ENCODE measurements at places on chromosomes 13 and 19.

- DNase-seq, result peak; percentile 55
Observed at GRCh38 chr19:18304208-18304457, 18.7 kb downstream of the LSM4 start.

- DNase-seq, result no peak
Observed at GRCh38 chr13:97798171-97798821, 155.2 kb upstream of the IPO5 start.

GRCh38 chr19:4456476-4456842, 1.1 kb downstream of the UBXN6 start:
- no peak for DNase-seq

GRCh38 chr13:74015137-74015536, 119.1 kb downstream of the KLF12 start:
- no peak for DNase-seq

DNA sequence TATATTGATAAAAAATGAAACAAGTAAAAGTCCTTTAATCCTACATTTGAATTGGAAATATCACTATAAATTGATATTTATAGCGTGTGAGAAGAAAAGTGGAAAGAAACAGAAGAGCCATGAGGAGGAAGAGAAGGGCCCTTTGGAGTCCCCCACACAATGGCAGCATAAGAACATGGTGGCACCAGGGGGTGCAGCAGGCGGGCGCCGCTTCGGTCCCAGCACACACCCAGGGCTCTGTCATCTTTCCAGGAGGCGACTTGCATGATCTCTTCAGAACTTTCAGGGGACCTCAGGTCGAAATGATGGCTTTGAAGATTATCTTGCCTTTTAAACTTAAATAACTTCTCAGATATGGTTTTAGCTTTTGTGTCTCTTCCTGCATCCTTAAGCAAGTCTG, 91.8 kb downstream of the TUBGCP3 start:
- no peak for DNase-seq

- DNase-seq, result no peak
Observed at GRCh38 chr19:29841209-29841558, 29.4 kb downstream of the CCNE1 start.

DNA sequence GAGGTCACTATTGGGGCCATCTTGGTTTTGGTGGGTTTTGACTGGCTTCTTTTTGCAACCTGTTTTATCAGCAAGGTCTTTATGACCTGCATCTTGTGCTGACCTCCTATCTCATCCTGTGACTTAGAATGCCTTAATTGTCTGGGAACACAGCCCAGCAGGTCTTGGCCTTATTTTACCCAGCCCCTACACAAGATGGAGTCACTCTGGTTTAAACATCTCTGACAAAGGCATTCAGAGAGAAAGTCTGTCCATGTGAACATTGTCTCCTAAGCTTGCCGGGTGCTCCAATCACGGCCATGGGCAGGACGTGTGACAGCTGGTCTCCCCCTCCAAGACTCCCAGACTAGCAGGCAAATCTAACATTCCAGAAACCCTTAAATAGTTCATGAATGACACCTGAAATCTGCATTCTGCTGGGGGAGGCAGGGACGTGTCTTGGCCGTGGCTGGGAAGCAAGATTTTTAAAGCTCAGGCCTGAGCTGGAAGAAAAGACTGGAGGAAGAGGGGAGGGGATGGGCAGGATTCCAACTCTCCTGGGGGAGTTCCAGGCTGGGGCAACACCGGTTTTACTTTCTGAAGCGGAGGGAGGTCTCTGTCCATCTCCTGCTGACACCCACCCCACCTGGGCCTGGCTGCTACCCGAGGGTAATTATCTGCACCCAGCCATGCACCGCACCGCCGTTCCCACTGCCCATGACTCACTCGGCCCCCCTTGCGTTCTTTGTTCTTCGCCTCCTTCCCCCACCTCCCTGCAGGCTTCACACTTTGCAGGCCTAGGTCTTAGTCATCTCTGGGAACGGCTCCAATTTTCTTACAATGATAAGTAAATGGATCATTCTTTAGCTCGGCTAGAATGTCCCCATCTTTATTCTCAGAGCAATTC, 11.6 kb upstream of the OR1M1 start:
- peak; percentile 44 for DNase-seq

- DNase-seq, result no peak
Observed at GRCh38 chr13:75151081-75151643, 330.8 kb downstream of the TBC1D4 start.

DNA sequence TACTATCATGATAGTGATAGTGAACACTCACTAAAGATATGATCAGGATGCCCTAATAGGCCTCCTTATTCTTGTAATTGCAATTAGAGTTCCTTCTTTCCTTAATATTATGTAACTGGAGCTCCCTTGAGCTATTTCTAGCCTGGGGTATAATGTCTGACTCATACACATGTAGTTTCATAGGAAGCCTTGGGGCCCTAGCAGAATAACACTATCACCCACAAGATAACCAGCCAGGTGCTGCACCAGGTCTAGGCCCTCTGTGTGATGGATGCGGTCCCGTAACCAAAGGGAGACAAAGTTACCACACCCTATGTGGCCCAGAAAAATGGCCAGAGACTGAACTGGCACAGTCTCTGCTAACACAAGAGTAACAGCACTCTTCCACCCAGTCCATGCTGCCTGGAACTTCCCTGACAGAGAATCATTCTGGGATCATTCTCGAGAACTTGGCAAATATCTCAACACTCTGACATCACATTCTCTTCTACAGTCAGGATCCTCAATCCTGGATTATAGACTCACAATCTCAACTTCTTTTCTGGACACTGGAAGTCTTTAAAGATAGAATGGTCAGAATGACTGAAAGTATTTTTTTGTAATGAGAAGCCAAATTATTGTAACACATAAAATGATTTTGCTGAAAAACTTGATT, 32.6 kb upstream of the IGFL4 start:
- no peak for DNase-seq

DNA sequence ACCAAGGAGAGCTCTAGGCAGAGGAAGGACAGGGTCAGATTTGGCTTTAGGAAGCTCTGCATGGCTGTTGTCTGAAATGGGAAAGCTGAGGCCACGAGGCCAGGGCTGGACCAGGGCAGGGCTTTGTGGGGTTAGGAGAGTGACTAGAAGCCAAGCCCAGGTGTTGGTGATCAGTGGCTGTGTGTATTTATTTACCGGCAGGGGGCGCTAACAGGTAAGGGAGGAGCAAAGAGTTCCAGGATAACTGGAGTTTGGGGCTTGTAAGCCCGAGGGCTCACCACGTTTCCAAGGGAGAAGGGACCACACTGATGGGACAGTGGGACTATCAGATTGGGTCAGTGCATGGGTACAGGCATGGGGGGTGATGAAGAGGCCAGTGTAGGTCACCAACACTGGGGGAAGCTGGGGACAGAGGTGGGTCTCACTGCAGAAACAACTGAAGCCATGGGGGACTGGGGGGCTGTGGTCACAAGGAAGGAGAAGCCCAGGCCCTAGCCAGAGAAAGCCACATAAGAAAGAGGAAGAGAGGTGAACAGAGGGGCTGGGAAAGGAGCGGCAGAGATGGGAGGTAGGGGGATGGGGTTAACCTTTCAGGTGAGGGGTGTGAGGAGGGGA, 3.9 kb downstream of the TMEM147 start:
- peak; percentile 55 for DNase-seq

- no peak for DNase-seq
Observed at GRCh38 chr13:59270327-59270726, 893.4 kb downstream of the DIAPH3 start.

- DNase-seq, result no peak
Observed at GRCh38 chr19:40995355-40995754, 4.3 kb downstream of the CYP2B6 start.

DNA sequence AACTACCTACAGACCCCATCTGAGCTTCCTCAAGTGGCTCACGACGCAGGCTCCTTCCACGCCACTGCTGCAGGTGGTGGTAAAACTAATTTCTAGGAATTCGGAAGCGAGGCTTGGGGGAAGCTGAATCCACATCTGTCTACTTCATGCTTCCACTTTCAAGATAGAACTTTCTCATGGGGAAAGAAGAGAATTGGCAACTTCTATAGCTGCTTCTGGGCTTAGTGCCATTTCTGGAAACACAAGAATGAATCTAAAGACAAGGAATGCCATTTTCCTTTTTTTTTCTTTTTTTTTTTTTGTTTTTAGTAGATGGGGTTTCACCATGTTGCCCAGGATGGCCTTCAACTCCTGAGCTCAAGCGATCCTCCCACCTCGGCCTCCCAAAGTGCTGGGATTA, 2.8 kb upstream of the NLRP12 start:
- no peak for DNase-seq

- DNase-seq, result no peak
Observed at GRCh38 chr13:102718746-102719145, 23.9 kb upstream of the METTL21C start.

DNA sequence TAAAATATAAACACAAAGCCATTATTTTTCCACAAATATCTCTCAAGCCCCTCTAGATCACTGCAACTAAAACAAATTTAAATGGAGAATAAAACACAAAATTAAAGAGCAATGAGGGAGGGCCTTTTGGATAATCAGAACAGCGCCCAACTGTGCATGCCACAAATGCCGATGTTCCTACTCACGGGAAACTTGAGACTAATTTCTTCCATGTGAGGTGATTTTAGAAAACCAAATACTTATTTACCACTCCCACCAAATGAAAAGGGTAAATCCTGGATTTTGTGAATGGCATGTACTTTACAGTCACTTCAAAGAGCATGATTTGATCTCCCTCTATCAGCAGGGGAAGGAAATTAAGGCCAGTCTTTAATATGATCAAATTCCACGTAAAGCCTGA, 74.8 kb downstream of the SLC7A1 start:
- DNase-seq, result no peak

GRCh38 chr13:33490461-33491327, 205.1 kb upstream of the STARD13 start:
- peak; percentile 19 for DNase-seq

- DNase-seq, result no peak
Observed at GRCh38 chr13:36074659-36075058, 56.5 kb downstream of the DCLK1 start.

- DNase-seq, result no peak
Observed at GRCh38 chr19:3977242-3978143, 6.6 kb upstream of the DAPK3 start.

- no peak for DNase-seq
Observed at GRCh38 chr13:76009267-76009890, 373.2 kb downstream of the LMO7 start.

DNA sequence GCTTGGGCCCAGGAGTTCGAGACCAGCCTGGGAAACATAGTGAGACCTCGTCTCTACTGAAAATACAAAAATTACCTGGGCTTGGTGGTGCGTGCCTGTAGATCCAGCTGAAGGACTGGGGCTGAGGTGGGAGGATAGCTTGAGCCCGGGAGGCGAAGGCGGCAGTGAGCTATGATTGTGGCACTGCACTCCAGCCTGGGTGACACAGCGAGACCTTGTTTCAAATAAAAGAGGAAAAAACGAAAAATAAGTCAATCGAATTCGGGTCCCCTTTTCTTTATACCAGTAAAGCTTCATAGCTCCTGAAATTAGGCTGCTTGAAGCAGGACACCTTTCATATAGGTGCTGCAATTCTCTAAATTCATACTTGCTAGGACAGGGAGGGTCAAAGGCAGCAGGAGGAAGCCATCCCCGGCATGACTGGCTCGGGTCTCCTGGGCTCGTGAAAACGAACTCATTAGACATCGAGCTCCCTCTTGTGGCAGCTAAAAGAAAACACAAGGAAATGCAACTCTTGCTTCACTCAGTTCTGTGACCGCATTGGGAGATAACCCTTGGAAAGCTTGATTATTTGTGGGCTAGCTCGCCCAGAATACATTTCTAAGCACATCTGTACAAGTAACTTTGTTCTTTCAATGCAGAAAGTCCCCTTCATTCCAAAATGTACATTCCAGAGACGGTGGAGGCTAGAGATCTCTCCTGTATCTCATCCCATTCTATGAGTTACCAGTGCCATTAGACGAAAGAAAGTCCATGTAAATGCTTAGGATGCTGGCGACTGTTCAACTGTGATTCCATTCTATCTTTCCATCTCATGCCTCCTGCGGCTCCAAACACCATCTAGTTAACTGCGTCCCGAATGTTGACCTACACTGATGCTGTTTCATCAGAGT, 16.8 kb downstream of the FPR2 start:
- DNase-seq, result peak; percentile 78

DNA sequence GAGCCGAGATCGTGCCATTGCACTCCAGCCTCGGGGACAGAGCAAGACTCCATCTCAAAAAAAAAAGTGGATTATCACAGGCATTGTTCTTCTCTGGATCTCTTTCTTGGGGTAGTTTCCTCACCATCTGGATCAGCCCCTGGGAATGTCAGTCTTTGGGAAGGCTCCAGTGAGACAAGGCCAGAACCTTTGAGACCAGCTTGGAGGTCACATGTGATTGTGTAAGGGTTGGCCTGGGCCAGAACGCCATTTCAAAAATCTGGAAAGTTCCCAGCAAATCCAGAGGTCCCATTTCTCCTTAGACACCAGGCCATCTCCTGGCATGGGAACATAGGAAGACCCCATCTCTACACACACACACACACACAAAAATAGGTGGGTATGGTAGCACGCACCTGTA, 14.2 kb upstream of the ANGPTL8 start:
- DNase-seq, result no peak

GRCh38 chr19:35509861-35510625, 3.4 kb downstream of the DMKN start:
- peak; percentile 68 for DNase-seq

DNA sequence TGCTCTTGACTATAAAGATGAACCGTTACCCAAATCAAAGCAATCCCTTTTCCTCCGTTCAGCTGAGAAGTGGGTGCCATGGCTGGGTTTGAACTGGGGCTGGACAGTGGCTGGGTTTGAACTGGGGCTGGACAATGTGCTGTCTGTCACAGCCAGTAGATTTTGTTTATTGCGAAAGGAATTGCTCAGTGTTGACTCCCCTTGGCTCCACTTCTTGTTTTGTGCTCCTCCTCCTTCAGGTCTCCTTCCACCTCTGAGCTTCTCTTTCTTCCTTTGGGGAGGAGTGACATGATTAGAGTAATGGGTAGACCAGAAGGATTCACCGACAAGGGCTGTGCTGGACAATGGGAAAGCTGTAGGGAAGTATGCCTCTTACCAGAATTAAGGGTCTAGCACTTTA, 19.4 kb upstream of the MBNL2 start:
- DNase-seq, result no peak

GRCh38 chr19:55652311-55653128, 2.3 kb upstream of the U2AF2 start:
- DNase-seq, result peak; percentile 45

GRCh38 chr19:16366433-16367260, 42.0 kb downstream of the KLF2 start:
- no peak for DNase-seq

GRCh38 chr19:11238041-11238440, 1.4 kb upstream of the ANGPTL8 start:
- DNase-seq, result no peak

- DNase-seq, result no peak
Observed at GRCh38 chr19:29525901-29526729, at the start of gene VSTM2B. TSS of gene VSTM2B (plus strand) at chr19:29525994. CDS start at chr19:29526584, 590 bp downstream.

All from heart right ventricle (tissue), 16 donors.